ENCODE measurements at places on chromosomes 7 and 10. TPM values are rescaled to one million over a fixed set of nuclear protein-coding genes. Genes with fewer than 3 reads are reported as not detected.

The CDHR1 gene
- not detected for total RNA-seq

The LRRTM3 gene
- total RNA-seq: not detected

The HOGA1 gene
- 3.3 TPM for total RNA-seq

The SPDYE5 gene
- total RNA-seq: not detected

The VENTX gene
- total RNA-seq: not detected

The TMEM270 gene
- not detected for total RNA-seq

Data from smooth muscle cell of trachea (primary cell).